ENCODE measurements at places on chromosomes 4 and X.

DNA sequence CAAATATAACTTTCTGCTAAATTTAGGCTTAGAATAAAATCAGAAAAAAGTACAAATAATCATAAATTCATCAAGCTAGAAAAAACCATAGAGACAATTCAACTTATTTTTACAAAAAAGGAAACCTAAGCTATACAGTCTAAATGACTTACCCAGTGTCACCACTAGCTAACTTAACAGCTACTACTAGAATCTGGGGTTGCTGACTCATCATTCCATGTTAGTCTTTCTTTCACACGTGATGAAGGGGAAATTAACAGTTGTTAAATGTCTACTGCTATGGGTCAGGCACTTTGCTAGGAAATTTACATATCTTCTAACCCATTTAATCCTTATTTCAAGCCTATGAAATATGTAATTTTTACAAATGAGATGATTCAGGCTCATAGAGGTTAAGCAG lies 349.3 kb upstream of the GALNT7 start:
- no peak for DNase-seq

DNA sequence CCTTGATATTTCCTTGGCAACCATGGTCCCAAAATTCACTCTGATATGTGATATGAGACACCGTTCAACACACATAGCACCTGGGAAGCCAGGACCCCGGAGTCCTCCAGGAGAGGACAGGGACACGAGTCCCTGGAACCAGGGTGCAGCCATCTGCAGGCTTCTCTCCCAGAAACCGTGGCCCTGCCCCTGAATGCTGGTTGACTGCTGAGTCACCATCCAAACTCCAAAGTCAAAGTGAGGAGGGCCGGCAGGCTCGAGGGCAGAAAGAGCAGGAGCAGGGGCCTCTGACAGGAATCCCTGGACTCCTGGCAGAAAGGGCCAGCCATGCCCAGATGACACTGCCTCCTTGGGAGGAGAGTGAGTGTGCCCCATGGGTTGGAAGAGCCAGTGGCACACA lies 6.9 kb upstream of the PNMA6A start:
- DNase-seq: no peak

DNA sequence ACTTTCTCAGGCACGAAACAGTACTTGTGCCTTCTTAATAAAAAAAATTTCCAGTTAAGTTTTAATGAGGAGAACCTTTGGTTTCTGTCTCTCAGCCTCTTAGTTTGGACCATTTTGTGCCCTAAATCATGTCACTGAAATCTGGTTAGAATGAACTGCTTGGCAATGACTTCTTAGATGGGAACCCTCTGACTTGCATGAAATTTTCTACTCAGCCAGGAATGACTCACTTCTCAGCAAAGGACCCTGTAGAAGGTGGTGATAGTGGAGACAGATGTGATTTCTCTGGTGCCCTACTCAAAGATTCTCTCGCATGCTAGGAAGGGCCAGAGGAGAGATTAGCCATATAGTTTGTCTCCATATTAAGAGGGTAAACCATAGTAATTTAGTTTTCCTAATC lies 50.5 kb downstream of the RASL11B start:
- DNase-seq: no peak

DNA sequence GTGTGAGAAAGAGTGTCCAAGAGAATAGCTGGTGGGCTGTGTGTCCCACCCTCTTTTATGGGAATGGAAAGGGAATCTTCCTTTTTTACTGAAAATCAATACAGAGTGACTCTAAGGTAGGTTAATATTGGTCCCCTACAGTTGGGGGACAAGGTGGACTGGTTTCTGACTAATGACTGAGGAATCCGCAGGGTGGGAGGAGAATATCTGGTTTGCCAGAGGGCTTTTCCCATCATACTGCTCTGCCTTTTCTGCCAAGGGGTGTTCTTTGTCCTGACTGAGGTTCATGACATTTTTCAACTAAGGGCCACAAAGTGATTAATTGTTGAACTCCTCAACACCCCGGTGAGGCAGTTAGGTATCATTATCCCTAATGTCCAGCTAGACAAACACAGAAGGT lies 261.6 kb downstream of the SPATA18 start:
- DNase-seq: no peak

DNA sequence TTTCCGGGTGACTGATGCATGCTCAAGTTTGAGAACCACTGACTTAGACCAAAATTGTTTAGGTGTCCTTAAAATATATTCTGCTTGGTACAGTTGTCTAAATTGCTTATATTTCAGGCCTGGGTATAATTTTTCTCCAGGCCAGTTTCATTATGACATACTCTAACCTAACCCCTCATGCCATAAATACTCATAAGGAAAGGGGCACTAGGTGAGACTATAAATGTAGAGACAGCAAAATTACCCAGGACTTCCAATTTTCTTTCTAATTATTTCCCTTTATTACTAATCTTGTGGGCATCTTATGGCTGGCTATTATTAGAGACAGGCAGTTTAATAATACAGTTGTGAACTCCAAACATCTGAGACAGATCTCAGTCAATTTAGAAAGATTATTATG lies 150.2 kb downstream of the RRAGB start:
- DNase-seq: no peak

- no peak for DNase-seq
These were observed 135.1 kb downstream of the RAPGEF2 start for GRCh38 chr4:159237975-159238374.

GRCh38 chr4:161419822-161420221 lies 744.0 kb downstream of the FSTL5 start:
- no peak for DNase-seq

Measured in stimulated activated CD4-positive, alpha-beta T cell treated with anti-CD3 and anti-CD28 coated beads, Interleukin-1b, Interleukin-23, amount 100 ng/mL, for 48 hours (primary cell).